ENCODE measurements at places on chromosomes 3 and 15.

- no peak for DNase-seq
Measured at GRCh38 chr15:68642491-68642845, 63.7 kb downstream of the CORO2B start.

GRCh38 chr3:187709155-187709554, 6.8 kb upstream of the RTP2 start:
- no peak for DNase-seq

DNA sequence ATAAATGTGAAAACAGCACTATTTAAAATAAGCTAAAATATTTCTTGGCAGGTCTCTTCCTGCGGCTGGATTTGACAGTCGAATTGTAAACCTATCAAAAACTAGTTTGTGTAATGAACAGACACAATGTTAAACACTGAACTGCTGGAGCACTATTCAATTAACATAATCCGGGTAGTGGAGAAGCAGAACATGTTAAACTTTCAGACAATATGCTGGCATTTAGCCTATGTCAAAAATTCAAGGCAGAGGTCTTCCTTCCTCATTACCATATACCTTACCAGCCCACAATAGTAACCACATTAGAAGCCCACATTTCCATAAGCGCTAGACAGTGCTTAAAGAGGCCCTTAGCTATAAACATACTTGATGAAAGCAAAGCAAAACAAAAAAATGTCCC, 1042.9 kb downstream of the ROBO1 start:
- no peak for DNase-seq

GRCh38 chr3:97579365-97579764, 185.2 kb upstream of the ARL6 start:
- DNase-seq, result no peak

- no peak for DNase-seq
Measured at GRCh38 chr15:89075846-89076245, 12.4 kb upstream of the ABHD2 start.

DNA sequence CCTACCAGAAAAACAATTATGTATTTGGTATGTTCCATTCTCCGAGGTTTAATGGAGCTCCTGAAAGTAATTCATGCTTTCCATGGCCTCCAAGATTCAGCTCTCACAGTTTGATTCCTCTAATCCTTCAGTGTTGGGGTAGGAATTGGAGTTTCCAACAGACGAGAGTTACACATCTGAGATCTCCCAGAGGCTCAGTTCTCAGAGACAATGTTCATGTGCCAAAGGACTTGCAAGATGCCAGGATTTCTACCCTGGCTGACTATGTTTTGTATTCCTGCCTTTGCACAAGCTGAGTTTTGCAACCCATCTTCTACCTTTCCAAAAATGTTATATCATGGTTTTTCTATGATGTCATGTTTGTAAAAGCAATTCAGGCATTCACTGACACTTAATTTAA, 322.9 kb downstream of the ERC2 start:
- DNase-seq, result no peak

GRCh38 chr15:90315278-90315982, 36.7 kb upstream of the ZNF774 start:
- DNase-seq, result peak; percentile 70

GRCh38 chr15:97976766-97977503, 16.4 kb downstream of the ARRDC4 start:
- DNase-seq, result no peak

DNA sequence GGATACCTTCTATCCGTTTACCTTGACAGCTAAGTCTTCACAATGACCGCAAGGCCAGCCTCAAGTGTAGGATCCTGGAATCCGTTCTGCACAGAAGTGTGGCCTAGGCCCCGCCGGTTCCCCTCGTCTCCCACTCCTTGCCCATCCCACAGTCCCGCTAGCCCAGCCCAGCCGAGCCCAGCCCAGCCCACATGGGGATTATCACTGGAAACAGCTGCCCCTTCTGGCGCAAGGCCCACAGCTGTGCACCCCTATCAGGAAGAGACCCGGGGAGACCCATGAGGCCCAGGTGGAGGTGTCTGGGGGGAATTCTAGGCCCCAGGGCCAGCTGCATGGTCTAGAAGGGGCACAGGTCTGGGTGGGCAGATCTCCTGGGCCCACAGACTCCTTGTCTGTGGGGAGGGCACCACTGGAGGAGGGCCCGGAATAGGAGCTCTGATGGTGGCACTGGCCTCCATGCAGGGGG, 27.9 kb upstream of the KLF13 start:
- no peak for DNase-seq

GRCh38 chr15:47846128-47846868, 129.0 kb downstream of the SEMA6D start:
- no peak for DNase-seq

- peak; percentile 67 for DNase-seq
Measured at GRCh38 chr3:127135241-127136023, 57.5 kb upstream of the PRR23E start.

DNA sequence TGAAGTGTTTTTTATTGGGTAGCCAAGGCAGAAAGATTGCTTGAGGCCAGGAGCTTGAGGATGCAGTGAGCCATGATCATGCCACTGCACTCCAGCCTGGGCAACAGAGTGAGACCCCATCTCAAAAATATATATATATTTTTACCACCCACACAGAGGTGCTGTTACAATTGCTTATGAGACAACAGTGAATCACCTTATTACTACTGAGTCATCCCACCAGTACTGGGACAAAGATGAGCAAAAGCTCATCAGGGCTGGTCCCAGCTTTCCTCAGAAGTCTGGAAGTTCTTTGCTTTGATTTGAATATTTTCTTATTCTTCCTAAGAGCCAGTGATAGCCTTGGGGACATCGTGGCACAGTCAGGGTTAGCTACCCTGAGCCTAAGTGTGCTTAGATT, 207.7 kb downstream of the SOX2 start:
- DNase-seq, result no peak

DNA sequence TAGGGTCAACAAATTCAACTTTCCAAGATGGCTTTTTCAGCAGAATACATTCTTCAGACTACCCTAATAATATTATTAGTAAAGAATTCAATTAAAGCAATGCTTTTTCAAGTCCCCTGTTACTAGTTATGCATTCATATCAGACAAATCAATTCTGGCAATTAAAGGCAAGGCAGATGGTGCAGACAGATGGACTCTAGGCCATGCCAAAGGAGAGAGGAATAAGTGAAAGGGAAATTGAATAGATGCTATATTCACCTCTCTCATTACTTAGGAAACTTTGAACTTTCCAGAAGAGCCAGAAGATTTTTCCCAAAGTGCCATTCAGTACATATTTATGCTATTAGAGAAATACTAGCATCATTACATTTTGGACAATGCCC, 487.7 kb upstream of the RASGRP1 start:
- no peak for DNase-seq

DNA sequence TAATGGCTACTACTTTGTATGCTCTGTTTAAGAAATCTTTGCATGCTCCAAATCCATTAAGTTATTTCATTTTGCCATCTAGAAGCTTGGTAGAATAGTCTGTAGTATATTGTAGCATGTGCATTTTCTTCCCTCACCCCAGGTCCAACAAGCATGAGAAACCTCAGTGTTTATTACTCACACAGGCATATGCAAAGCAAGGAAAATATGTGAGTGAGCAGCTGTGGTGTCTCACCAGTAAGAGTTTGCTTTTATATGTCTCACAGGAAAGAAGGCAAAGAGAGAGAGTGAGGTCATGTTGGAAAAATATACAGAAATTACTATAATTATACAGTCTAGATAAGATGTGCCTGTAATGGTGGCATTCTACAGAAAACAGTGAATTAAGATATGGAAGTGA, 312.5 kb downstream of the C3orf38 start:
- no peak for DNase-seq

All from right hindlimb (tissue), 1 donor.